Muscle of leg (tissue), 16 donors: ENCODE measurements at places on chromosomes 13 and 19.

GRCh38 chr19:52296400-52296772, 583 bp upstream of the ZNF480 start:
- no peak for DNase-seq

- DNase-seq, result peak; percentile 25
Observed at GRCh38 chr13:51262501-51263211, 40.5 kb downstream of the FAM124A start.

DNA sequence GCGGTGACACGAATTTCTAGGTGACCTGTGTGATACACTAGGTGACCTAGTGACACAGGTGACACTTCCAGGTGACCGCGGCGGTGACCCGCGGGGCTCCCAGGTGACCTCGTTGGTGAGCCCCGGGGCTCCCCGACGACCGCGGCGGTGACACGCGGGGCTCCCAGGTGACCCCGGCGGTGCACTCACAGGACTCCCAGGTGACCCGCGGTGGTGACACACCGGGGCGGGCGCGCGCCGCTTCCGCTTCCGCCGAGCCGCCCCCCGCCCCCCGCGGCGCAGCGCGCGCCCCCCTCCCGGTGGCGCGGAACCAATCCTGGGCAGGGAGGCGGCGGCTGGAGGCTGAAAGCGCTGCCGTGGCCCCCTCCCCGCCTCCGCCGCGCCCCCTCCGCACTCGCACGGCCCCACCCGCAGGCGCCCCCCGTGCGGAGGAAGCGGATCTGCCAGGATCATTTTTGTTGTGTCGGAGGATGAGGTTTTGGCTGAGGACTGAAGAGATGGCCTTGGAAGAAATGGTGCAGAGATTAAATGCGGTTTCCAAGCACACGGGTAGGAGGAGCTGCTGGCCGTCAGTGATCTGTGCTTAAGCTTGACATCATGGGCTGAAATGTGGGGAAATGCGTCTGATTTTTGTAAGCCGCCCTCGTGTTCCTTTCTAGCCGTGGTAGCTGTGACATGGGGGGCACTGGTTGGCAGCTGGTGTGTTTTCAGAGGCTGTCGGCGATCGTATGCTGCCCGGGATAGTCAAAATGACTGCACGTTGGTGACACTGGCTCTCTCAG, at the start of gene MCF2L:
Gene MCF2L, plus strand, starts transcription at position 305 of the 782 bp plus-strand sequence. Its CDS starts 166 bp downstream, at position 471.
- DNase-seq, result peak; percentile 88

GRCh38 chr19:6020972-6021805, 43.2 kb upstream of the RANBP3 start:
- DNase-seq, result no peak

DNA sequence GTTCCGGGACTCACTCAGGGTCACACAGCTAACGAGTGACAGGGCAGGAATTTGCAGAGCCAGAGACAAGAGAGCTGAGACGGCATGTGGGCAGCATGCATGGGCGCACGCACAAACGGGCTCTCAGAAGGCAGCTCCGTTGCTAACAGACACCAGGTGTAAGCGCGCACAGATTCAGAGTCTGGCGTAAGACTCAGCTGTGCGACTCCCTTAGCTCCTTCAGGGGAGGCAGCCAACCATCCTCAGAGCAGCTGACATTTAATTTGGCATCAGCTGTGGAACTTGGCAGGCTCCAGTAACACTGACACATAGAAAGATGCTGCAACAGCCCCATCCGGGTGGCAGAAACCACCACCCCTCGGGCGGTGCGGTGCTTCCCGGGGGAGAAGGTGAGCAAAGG, 7.5 kb upstream of the TM6SF2 start:
- peak; percentile 73 for DNase-seq
